IMR-90 (cell line): ENCODE measurements at places on chromosomes 13 and 19.

- DNase-seq, result peak; percentile 56
These were observed 4.7 kb upstream of the GJB2 start for GRCh38 chr13:20197361-20197834.

GRCh38 chr13:113928685-113929627 lies 44.9 kb downstream of the C13orf46 start:
- peak; percentile 69 for DNase-seq

GRCh38 chr13:48749144-48749543 lies 95.4 kb downstream of the CYSLTR2 start:
- peak; percentile 70 for DNase-seq

GRCh38 chr13:110239280-110240125 lies 67.5 kb downstream of the COL4A1 start:
- DNase-seq, result no peak

- DNase-seq, result peak; percentile 77
These were observed 34.4 kb downstream of the LMO7 start for GRCh38 chr13:75670496-75670895.

DNA sequence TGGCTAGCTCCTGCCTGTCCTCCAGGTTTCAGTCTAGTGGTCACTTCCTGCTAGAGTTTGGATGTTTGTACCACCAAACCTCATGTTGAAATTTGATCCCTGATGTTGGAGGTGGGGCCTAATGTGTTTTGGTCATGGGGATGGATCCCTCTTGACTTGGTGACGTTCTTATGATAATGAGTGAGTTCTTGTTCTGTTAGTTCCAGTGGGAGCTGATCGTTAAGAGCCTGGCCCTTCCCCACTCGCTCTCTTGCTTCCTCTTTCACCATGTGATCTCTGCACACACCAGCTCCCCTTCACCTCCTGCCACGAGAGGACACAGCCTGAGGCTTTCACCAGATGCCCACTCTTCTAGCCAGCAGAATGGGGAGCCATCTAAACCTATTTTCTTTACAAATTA lies 86.8 kb upstream of the SCEL start:
- no peak for DNase-seq

DNA sequence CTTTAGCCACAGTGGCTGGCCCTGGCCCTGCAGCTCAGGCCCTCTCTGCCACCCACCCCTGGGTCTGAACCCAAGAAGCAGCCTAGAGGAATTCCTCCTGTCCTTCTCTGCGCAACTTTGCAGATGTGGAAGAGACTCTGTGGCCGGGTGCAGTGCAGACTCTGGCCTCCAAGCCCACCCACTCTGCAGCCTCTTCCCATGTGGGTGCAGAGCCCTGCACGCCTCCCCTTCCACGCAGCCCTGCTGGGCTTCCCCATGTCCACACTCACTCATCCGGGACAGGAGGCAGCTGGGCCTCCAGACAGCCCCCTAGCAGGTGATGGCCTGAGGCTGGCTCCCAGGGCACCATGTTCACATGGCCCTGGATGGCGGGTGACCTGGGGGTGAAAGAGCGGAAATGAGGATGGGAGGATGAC lies 2.5 kb downstream of the TEX29 start:
- DNase-seq, result no peak

DNA sequence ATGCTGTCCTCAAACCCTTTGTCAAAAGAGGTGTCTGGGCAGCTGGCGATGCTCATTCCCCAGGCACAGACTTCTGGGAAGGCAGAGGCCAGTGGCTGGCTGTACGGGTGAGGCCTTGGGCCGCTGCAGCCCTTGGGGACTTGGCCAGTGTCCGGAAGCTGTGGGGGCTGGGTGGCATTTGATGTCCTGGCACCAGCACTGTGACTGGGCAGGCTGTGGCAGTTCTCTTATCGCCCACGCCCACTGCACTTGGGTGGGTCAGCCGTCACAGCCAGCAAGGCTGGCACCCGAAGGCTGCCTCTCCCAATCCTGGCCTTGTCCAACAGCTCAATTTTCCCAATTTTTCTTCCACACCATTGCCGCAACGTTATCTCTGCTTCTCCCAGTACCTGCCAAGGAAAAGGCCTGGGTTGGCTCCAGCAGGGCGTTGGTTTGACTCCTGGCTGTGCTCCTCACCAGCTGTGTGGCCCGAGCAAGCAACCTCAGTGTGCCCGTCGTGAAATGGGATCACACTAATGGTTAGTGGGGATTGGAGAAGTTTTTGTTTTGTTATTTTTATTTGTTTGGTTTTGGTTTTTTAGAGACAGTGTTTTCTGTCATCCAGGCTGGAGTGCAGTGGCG lies 12.7 kb upstream of the SLC44A2 start:
- DNase-seq, result no peak

- DNase-seq, result peak; percentile 77
These were observed 96.7 kb downstream of the GJA3 start for GRCh38 chr13:20064128-20064527.

- DNase-seq, result no peak
These were observed 131.0 kb downstream of the TEX29 start for GRCh38 chr13:111451402-111451801.

GRCh38 chr13:103638706-103639105 lies 572.5 kb upstream of the SLC10A2 start:
- DNase-seq, result no peak

DNA sequence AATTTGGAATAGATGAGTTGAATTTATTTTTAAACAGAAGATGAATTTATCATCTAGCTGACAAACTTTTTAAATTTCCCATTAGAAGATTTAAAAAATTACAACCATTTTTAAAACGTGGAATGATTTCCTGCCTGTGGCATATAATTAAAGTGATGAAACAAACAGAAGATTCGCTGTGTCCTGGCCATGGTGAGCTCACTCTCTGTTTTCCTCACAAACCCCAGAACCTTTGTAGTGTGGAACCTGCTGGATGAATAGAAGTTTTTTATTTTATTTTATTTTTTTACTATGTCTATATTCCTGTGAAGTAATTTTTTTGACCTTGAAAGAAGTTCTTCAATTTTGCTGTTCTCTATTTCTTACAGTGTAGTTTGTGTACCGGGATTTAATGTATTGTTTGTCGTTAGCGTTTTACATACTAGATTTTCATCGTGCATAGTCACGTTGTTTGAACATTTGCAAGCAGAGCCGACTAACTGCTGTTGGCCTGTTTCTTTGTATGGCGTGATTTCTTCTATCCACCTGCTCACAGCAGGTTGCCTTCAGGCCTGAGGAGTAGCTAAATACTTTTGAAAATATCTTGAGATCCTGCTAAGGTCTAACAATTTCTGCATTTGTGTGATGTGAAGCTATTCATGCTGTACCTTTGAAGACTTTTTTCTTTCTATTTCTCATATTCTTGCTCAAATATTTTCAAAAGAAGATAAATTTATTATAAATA lies 149.2 kb downstream of the GGACT start:
- no peak for DNase-seq

DNA sequence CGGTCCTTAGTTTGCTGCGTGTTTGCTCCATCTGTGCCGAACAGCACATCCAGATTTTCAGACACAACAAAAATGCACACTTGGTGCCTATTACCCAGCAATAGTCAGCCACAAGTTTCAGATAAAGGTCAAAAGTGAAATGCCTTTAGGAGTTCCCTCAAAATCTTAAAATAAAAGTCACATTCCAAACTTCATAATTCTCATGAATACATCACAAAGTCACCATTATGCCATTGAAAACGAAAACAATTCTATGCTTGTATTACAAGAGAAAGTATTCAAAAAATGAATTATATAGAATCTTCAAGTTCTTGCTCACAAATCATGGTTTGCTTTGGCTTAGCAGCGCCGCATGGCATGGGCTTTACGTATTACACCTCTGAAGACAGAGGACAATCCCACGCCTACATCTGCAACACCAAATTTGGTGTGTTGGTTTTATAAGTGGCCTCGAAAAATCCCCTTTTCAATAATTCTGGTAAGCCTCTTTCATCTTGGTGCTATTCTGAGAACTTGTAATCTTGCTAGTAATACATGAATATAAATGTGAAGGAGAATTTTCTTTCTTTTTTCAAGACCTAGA lies 26.6 kb downstream of the COL4A1 start:
- no peak for DNase-seq

DNA sequence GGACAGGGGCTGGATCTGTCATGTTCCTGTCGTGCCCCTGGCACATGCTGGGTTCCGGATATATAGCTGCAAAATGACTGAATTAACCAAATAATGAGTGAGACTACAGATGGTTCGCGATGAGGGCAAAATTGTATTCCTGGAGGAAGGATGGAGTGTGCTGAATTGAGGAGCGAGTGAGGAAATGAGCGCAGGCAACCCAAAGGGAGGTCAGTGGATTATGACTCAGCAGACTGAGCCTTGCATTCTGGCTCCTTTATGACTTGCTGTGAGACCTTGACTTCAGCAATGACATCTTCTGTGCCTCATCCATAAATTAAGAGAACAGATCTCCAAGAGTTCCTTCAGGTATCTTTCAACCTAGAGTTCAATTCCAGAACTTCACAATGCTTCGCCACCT lies 115.0 kb upstream of the CLDN10 start:
- no peak for DNase-seq

DNA sequence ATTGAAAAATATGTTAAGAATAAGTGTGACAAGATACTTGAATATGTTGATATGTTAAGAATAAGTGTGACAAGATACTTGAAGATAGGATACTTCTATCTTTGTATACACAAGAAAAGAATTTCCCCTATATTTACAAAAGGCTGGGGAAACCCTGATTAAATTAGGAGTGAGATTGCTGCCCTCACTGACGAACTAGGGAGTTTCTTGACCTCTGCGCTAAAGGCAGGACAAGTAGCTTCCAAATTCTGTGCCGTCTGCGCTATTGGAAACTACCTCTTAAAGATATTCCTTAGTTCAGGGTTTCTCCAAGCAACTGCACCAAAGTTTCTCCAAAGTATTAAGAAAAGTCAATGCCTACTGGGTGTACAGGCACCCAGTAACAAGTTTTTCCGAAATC lies 730 bp downstream of the ZNF260 start:
- no peak for DNase-seq

DNA sequence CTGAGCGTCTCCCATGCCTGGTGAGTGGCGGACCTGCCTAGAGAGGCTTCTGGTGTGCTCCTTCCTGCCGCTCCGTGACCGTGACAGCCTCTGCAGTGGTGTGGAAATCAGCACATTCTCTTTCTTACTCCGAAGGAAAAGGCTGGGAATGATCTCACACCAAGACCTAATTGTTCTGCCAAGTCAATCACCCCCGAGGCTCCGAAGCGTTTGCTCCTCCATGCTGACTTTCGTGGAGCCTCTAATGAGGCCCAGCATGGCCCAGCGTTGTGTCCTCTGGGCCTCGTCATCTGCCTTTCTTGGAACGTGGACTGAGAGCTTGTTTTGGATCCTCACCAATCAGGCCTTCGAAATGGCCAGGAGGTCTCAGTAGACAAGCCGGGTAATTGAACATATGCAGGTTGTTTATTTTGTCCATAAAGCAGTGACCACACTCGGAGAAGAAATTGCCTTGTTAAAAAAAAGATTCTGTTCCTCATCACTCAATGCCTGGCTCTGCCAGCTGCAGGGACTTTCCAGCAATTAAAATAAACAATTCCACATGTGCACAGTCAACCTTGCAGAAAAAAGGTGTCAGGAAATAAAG lies 107.1 kb downstream of the UBL3 start:
- peak; percentile 79 for DNase-seq

- DNase-seq, result no peak
These were observed 55.6 kb downstream of the SLC7A9 start for GRCh38 chr19:32813862-32814425.

- DNase-seq, result peak; percentile 7
These were observed 95.3 kb upstream of the TNFSF11 start for GRCh38 chr13:42478531-42479156.

DNA sequence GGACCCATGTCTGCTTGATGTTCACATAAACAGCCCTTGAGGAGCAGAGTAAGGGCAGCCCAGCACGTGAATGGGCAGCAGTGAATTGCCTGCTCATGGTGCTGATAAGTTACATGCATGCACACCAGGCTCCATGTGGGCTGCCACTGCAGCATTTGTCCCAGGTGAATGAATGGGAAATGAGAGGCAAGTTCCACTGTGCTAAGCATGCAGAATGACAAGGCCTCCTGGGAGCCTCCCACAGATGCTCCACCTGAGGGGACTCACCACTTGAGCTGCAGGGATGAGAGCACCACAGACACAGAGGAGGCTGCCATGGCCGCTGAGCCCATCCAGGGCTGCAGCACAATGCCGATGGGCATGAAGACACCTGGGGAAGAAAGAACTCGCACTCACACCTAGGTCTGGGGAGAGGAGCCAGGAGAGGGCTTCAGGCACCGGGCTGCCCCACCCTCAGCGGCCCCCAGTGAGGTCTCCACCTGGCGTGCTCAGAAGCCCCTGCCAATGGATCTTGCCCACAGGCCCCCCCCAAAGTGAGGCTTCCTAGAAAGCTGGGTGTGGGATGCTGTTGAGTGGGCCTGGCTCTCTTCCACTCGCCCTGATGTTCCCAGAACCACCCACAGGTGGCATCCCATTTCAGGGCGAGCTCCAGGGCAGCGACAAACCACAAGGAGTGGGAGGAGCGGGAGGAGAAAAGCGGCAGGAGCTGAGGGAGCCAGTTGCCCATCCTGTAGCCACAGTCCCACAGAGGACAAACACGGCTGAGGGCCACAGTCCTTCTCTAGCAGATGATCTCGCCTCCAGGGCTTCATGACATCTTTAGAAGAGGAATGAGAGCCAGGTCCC lies 73.8 kb downstream of the CCDC70 start:
- DNase-seq, result no peak

GRCh38 chr19:639253-640160 lies at the start of gene FGF22:
TSS of gene FGF22 (plus strand) at chr19:639879. CDS start at chr19:639926, 47 bp downstream.
- peak; percentile 74 for DNase-seq

DNA sequence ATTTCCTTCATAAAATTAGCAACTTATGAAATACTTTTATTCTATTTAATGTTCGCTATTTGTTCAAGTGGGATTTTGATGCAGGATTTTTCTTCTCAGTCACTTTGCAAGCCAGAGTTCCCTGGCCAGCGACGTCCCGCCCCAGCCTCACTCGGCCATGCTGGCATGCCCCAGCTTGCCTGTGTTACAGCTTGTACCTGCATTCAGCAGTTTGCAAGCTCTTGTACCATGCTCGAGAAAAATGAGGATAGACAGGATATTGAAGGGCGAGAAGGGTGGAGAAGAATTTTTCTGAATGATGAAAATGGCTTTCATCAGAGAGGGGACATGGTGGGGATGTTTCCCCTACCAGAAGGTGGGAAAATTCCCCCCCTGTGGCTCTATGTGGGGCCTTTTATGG lies 2180.2 kb upstream of the PCDH20 start:
- DNase-seq, result no peak

DNA sequence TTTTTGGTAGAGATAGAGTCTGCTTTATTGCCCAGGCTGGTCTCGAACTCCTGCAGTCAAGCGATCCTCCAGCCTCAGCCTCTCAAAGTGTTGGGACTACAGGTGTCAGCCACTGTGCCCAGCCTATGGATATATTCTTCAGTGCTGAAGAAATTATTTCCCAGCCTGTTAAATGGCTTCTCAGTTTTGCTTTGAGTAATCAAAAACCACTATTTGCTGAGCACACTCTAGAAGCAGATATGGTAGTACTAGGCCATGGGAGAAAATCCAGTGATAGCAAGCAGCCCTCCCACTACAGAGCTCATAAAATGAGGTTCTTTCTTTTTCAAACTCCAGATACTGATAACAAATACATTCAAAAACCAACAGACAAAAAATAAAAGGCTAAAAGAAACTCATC lies 80.6 kb upstream of the CLDN10 start:
- DNase-seq, result no peak
